Esophagus squamous epithelium (tissue), 5 donors: ENCODE measurements at places on chromosomes 4 and X.

- no peak for DNase-seq
- no peaks in the 10 kb centered on the region for H3K36me3 ChIP-seq
- H3K4me1 ChIP-seq = no peaks in the 10 kb centered on the region
- no peak overlapping the region for H3K27ac ChIP-seq
- H3K27me3 ChIP-seq = no peaks in the 10 kb centered on the region
Measured at GRCh38 chr4:161178310-161178709, 985.5 kb downstream of the FSTL5 start.

GRCh38 chr4:37977471-37978247 is 17.5 kb downstream of the PTTG2 start:
- H3K4me3 ChIP-seq = peak overlapping the region; percentile 66
- peak overlapping the region; percentile 96 for H3K27ac ChIP-seq
- peak; percentile 4 for DNase-seq
- H3K4me1 ChIP-seq = peaks cover 41% of the 10 kb centered on the region
- H3K27me3 ChIP-seq = no peaks in the 10 kb centered on the region
- no peaks in the 10 kb centered on the region for H3K36me3 ChIP-seq

GRCh38 chrX:37753384-37753783 is 26.5 kb upstream of the CYBB start:
- H3K27me3 ChIP-seq = no peaks in the 10 kb centered on the region
- no peaks in the 10 kb centered on the region for H3K4me1 ChIP-seq
- no peaks in the 10 kb centered on the region for H3K36me3 ChIP-seq
- DNase-seq = no peak

DNA sequence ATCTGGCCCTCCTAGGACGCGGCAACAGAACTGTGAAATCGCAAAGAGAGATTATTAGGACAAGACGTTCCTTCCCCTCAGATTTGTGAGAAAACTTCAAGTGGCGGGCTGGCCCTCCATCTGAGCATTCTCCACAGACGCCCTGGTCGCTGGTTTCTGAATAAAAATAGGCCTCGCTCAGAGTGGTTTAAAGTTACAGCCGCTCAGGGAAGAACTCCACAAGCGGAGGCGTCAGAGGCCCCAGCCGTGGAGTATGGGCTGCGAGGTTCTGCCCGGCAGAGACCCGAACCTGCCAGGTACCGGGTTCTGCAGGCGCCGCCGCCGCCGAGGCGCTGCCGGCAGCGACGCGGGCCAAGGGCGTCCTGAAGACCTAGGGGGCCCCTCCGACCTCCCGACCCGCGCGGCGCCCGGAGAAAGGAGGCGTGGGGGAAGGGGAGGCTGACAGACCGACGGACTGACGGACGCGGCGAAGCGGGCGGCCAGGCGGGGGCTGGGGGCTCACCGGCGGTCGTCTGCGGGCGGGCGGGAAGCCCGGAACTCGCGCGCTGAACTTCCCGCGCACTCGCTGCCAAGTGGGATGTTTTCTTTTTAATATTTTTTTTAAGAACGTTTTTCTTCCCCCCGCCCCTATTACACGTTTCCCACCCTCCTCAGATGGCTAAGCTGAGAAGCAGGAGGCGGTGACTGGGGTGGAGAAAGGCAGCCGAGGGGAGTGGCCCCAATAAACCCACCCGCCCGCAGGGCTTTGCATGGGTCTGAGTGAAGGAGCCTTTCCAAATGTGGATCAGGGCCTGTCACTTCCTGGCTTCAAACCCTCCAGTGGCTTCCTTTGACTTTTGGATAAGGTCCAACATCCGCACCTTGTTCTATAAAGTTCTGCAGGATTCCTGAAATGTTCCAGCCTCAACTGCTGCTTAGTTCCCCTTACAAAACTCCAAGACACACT is at the start of gene PABPC4L:
PABPC4L (minus strand) TSS at position 574 of the 946 bp plus-strand sequence. CDS start 770 bp downstream, outside the sequence.
- peak within 1 kb of the TSS; percentile 51 for H3K27ac ChIP-seq
- H3K36me3 ChIP-seq = no peaks in the 10 kb centered on the region
- H3K4me3 ChIP-seq = peak within 1 kb of the TSS; percentile 76
- DNase-seq = no peak
- H3K27me3 ChIP-seq = no peaks in the 10 kb centered on the region

DNA sequence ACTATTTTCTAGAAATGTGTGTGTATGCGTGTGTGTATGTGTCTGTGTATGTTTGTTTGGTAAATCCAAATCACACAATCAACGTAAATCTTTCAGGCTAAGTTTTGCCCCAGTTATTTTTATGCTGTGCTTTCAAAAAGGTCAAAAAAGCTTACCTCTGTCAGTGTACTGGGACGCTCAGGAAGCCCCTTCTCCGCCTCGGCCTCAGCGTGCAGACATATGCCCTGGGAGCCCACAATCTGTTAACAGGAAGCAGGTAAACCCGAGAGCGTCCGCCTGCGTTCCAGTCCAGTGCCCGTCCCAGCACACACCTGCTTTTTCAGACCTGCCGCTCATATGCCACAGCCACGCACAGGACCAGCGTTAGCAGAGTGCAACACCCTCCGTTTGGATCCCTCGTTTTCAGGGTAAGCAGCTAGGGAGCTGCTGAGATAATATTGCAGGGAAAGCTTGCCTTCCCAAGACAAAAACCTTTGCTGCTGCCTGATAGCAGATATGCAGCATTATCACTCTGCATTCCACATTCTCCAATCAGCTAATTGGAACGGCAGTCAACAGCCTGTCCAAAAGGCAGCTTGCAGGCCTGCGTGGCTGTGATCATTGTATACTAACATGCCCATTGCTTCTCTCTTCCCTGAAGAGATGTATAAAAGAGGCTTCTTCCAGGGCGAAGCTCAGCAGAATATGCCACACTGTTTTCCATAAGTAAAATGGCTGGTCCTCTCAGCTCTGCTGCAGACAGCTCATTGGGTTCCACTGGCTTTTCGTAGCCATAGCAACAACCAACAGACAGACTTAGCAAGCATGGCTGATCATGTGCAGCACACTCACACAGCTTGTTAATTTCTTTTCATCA is at the start of gene SORBS2:
SORBS2 (minus strand) TSS at position 686 of the 856 bp plus-strand sequence. CDS start 121,623 bp downstream, outside the sequence.
- H3K4me3 ChIP-seq = peak within 1 kb of the TSS; percentile 39
- H3K36me3 ChIP-seq = no peaks in the 10 kb centered on the region
- no peak for DNase-seq
- no peaks in the 10 kb centered on the region for H3K27me3 ChIP-seq
- H3K27ac ChIP-seq = peak within 1 kb of the TSS; percentile 31

GRCh38 chr4:152591876-152592275 is 56.0 kb upstream of the FBXW7 start:
- H3K27me3 ChIP-seq = no peaks in the 10 kb centered on the region
- H3K27ac ChIP-seq = peak overlapping the region; percentile 77
- peaks cover 14% of the 10 kb centered on the region for H3K4me1 ChIP-seq
- peak overlapping the region; percentile 22 for H3K4me3 ChIP-seq
- H3K36me3 ChIP-seq = no peaks in the 10 kb centered on the region

DNA sequence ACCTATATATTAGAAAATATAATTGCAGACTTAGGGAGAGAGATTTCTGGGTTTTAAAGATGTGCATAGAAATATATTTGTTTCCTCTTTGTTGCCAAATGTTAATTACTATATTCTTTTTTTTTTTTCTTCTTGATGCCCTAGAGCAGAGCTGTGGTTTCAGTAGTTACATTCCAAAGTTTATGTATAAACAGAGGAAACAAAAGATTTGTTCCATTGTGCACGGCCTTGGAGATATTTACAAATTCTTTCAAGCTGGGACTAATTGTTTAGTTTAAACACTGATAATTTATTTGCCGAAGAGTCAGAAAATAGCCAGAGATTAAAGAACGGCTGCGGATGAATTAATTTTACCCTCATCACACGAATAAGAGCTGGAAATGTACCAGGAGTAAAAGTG is 85.1 kb downstream of the USP46 start:
- DNase-seq = no peak
- no peaks in the 10 kb centered on the region for H3K36me3 ChIP-seq
- no peaks in the 10 kb centered on the region for H3K4me1 ChIP-seq
- no peaks in the 10 kb centered on the region for H3K27me3 ChIP-seq

- DNase-seq = no peak
- no peak overlapping the region for H3K4me3 ChIP-seq
- H3K27ac ChIP-seq = peak overlapping the region; percentile 62
- peaks cover 37% of the 10 kb centered on the region for H3K4me1 ChIP-seq
- no peaks in the 10 kb centered on the region for H3K36me3 ChIP-seq
Measured at GRCh38 chr4:71229477-71230270, 109.1 kb upstream of the SLC4A4 start.

GRCh38 chr4:106898621-106899230 is 137.4 kb downstream of the DKK2 start:
- no peaks in the 10 kb centered on the region for H3K27me3 ChIP-seq
- no peak for DNase-seq
- no peaks in the 10 kb centered on the region for H3K36me3 ChIP-seq
- no peak overlapping the region for H3K4me3 ChIP-seq
- no peak overlapping the region for H3K27ac ChIP-seq

GRCh38 chr4:90844241-90844640 is 717.0 kb downstream of the CCSER1 start:
- DNase-seq = no peak
- H3K36me3 ChIP-seq = no peaks in the 10 kb centered on the region
- H3K4me1 ChIP-seq = peaks cover 4% of the 10 kb centered on the region
- H3K4me3 ChIP-seq = no peak overlapping the region

DNA sequence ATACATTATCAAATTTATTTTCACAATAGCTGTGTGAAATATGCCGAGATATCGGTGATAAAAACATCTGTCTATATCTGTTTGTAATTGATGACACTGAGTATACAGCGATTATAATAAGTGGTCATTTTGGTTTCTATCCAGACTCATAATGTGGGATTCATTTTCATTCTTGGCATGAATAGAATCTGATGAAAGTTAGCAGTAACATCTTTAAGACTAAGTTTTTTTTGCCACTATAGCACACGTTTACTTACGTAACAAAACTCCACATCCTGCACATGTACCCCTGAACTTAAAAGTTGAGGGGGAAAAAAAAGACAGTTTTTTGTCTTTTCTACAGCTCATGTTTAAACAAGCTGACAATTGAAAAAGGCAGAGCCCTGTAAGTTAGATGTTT is 86.4 kb downstream of the PPA2 start:
- H3K27me3 ChIP-seq = no peaks in the 10 kb centered on the region
- H3K4me1 ChIP-seq = no peaks in the 10 kb centered on the region
- H3K4me3 ChIP-seq = no peak overlapping the region
- H3K27ac ChIP-seq = no peak overlapping the region

- H3K4me3 ChIP-seq = no peak overlapping the region
- H3K4me1 ChIP-seq = no peaks in the 10 kb centered on the region
- no peak for DNase-seq
- no peak overlapping the region for H3K27ac ChIP-seq
- H3K36me3 ChIP-seq = no peaks in the 10 kb centered on the region
- H3K27me3 ChIP-seq = no peaks in the 10 kb centered on the region
Measured at GRCh38 chr4:55770662-55771061, 48.9 kb upstream of the EXOC1L start.

DNA sequence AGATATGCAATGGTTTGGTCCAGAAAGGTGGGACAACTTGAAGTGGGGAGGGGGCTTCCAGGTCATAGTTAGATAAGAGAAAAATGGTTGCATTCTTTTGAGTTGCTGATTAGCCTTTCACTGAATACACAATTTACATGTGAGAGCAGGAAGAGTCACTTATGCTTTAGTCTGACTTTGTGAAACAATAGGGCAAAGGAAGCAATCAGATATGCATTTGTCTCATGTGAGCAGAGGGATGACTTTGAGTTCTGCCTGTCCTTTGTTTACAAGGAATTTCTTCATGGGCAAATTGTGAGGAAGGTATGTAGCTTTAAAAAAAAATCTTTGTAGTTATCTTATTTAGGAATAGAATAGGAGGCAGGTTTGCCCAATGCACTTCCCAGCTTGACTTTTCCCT is 12.9 kb downstream of the SMIM9 start:
- no peak overlapping the region for H3K4me3 ChIP-seq
- H3K4me1 ChIP-seq = no peaks in the 10 kb centered on the region
- H3K36me3 ChIP-seq = no peaks in the 10 kb centered on the region
- no peak overlapping the region for H3K27ac ChIP-seq
- H3K27me3 ChIP-seq = no peaks in the 10 kb centered on the region

- DNase-seq = no peak
- H3K36me3 ChIP-seq = no peaks in the 10 kb centered on the region
- no peak overlapping the region for H3K4me3 ChIP-seq
- H3K4me1 ChIP-seq = peaks cover 4% of the 10 kb centered on the region
- H3K27me3 ChIP-seq = no peaks in the 10 kb centered on the region
Measured at GRCh38 chrX:49999087-49999486, 76.7 kb downstream of the CLCN5 start.

DNA sequence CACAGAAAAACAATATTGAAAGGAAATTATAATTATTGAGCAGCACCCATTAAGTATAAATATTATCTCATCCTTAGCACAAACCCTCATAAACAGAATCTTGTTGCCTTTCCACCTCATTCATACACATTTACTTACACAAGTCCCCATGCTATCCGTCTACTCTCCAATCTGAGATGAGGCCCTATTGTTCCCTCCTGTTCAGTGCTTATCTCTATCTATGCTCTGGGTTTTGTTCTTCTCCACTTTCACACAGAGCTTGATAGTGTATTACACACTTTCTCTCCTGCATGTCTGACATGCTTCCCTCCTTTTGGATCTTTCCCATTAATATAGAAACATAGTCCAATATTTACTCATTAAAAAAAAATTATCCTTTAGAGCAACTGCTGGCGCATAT is 238.2 kb upstream of the MAB21L2 start:
- no peaks in the 10 kb centered on the region for H3K27me3 ChIP-seq
- no peak overlapping the region for H3K27ac ChIP-seq
- no peak overlapping the region for H3K4me3 ChIP-seq

DNA sequence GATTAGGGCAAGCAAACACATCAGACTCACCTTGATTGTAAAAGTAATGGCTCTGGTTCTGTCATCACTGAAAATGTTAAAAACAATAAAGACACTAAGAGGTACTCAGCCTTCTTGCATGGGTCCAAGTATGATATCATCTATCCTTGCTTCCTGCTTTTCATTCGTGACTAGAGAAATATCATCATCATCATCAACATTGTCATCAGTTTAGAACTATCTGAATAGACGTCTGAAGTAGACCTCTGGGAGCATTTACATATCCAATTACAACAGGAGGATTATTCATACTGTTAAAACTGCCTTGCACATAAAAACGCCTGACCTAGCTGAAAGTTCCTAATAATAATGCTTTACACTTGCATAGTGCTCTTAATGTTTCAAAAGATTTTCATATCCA is 9.8 kb upstream of the FRAS1 start:
- no peak overlapping the region for H3K4me3 ChIP-seq
- no peaks in the 10 kb centered on the region for H3K36me3 ChIP-seq
- no peak for DNase-seq

DNA sequence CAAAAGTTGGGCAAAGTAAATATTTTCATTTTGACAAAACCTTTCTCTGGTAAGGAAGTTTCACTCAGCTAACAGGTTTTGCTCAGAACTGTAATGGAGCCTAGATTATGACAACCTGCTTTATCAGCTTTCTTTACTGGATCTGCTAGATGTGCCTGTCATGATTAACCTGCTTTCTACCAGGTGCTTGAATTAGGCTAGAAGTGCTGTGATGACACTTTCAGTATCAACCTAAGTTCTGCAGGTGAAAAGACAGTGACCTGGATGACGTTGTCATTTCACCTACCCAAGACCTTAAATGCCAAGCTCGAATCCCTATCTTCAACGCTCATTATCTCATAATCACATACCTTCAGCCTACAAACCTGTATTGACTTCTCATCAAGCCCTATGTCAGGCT is 1.5 kb upstream of the FAAH2 start:
- H3K4me3 ChIP-seq = no peak overlapping the region
- DNase-seq = no peak
- H3K4me1 ChIP-seq = no peaks in the 10 kb centered on the region
- no peaks in the 10 kb centered on the region for H3K36me3 ChIP-seq
